ENCODE measurements at places on chromosomes 2 and 18. TPM values are rescaled to one million over a fixed set of nuclear protein-coding genes. Genes with fewer than 3 reads are reported as not detected.

Gene LCT
- not detected for total RNA-seq

Gene ALPP
- not detected for total RNA-seq

Gene PAIP2B
- 0.85 TPM for total RNA-seq

Gene GAREM2
- total RNA-seq: 0.65 TPM

Gene GCA
- 3.7 TPM for total RNA-seq

Gene TTN
- total RNA-seq: under 0.01 TPM

Gene ANKRD62
- not detected for total RNA-seq

Gene FOXI3
- not detected for total RNA-seq

Gene SIX3
- total RNA-seq: not detected
